ENCODE measurements at places on chromosomes 2 and 18. TPM values are rescaled to one million over a fixed set of nuclear protein-coding genes. Genes with fewer than 3 reads are reported as not detected.

SP140 gene
- not detected for total RNA-seq

NR4A2 gene
- total RNA-seq = 7.8 TPM

TMEM237 gene
- 67.8 TPM for total RNA-seq

CCDC68 gene
- total RNA-seq = not detected
